Stimulated activated CD8-positive, alpha-beta memory T cell treated with anti-CD3 and anti-CD28 coated beads, Interleukin-4, amount 100 ng/mL, for 24 hours (primary cell): ENCODE measurements at places on chromosomes 6 and 20.

DNA sequence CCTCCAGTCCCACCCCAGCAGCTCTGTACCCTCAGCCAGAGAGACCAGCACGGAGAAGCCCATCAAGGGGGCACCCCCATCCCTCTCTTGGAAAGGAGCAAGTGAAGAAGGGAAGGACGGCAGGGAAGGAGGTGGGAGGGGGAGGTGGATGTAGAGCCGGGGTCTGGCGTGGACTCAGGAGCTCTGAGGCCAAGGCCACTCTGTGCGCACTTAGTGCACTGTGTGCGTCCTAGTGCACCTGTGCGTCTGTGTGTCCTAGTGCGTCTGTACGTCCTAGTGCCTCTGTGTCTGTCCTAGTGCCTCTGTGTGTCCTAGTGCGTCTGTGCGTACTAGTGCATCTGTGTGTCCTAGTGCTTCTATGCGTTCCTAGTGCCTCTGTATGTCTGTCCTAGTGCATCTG is 54.2 kb downstream of the DSTN start:
- DNase-seq = no peak

DNA sequence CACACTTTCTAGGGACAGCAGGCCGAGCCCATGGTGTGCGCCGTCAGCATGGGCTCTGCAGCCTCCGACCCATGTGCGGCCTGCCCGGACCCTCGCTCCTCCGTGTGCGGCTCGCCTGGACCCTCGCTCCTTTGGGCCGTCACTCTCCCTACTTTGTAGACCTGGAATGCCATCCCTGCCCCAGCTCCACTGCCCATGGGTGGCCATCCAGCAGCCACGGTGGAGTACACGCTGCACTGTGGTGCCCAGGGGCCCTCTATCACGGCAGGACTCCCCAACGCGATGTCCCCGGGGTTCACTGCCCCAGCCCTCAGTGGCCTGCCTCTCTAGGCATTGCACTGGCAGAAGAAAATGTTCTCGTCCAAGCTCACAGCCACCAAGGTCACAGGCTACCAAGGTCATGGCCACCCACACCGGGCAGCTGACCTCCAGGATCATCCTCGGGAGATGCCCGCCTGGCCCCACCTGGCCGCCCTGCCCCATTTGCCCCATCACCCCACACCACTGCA is 24.1 kb upstream of the MRGBP start:
- no peak for DNase-seq

DNA sequence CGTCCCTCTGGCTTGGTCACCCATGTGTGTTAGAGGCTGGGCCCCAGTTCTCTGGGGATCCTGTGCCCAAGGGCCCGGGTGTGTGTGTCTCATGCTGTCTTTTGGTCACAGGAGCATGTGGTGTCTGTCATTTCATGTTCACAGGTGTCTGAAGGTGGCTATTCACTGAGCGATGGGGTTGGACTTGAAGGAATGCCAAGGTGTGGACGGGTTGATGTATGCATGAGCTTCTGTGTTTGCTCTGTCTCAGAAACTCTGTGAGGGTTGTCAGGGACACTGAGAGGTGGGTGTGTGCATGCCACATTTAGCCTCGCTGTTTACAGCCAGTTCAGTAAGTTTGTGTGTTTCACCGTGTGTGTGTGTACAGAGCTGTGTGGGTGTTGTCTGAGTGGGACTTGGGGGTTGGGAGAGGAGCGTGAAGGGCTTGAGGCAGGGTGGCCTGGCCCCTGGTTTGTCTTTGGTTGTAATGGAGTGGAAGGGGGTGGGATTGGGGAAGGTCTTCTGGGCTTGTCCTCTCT is 1.2 kb downstream of the DDR1 start:
- no peak for DNase-seq

DNA sequence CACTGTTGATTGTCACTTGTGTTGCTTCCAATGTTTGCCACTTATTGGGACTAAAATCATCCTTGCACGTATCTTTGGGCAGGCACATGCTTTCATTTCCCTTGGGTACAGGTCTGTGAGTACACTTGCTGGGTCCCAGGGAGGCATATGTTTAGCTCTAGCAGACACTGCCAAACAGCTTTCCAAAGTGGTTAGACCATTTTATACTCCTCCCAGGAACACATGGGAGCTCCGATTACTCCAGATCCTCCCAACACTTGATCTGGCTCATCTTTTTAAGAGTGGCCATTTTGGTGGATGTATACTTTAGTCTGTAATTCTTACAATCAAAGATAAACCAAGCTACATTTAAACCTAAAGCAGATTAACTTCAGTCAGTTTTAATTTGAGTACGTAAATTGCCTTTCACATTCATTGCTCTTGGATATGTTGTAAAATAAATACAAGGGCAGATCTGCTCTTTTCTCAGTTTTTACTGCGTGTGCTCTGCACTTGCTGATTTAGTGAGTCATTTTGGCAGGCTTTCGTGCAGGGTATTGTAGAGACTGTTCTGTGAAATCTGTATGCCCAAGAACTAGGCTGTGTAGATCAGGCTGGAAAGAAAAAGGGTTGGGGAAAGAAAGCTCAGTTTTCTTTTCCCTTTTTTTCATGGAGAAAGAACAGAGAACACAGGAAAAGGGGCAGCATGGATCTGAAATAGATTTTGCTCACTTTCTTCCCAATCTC is 19.5 kb downstream of the SLC22A1 start:
- no peak for DNase-seq

DNA sequence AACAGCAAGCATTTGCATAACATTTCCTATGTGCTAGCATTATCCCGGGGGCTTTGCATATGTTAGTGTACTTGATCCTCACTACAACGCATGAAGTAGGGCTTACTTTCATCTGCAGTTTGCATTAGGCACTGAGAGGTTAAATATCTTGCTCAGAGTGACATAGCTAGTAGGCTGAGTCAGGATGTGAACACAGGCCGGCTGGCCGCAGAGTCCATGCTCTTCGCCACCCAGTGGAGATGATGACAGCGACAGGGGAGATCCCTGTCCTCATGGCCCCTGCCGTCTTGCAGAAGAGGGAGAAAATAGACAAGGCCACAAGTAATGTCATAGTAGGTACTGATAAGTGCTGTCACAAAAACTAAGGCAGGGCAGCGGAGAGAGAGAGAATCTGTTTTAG is 46.9 kb downstream of the LYRM4 start:
- no peak for DNase-seq

GRCh38 chr6:37142050-37142614 is 27.8 kb upstream of the PIM1 start:
- no peak for DNase-seq

DNA sequence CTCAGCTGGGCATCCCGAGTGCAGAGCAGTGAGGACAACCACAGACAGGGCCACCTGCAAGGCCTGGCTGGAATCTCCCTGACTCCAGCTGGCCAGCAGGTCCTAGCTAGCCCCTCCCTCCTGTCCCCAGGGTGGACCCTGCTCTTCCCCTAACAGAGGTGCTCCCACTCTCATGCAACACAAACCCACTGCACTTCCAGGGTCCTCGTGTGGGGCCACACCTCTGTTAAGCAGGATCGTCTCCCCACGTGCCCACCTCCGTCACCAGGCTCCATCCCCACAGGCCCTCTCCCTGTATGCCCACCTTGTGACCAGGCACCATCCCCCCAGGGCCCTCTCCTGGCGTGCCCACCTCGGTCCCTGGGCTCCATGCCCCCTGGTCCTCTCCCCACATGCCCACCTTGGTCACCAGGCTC is 17.3 kb downstream of the TAF4 start:
- DNase-seq = no peak

- DNase-seq = peak; percentile 82
Observed at GRCh38 chr6:41560431-41561192, 14.4 kb downstream of the FOXP4 start.

DNA sequence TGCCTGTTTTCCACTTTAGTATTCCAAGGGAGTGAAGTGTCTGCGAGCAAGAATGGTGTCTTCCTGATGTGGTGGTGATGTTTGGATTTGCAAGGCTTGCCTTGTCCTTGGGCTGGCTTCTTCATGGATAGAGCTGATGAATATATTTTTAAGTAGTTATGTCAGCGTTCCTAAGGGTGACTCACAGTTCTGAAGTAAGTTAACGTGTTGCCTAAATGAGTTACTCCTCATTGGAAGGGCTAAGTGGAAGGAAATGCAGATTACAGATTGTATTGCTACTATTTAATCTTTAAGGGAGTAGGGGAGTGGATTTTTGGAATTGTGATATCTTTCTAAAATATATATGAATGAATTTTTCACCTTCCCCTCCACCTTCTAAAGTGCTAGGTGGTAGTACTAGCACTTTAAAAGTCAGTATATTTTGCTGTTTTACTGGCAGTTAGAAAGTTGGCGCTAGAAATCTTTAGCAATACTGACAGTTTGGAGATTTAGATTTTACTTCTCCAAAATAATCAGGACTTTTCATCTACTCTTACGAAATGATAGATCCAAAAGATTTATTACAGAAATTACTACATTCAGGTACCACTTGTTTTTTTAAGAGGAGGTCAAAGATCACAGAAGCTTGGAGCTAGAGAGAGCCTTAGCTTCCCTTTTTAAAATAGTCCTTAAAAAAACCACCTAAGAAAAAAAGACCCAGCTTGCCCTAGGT is 197.4 kb downstream of the JARID2 start:
- DNase-seq = no peak

- no peak for DNase-seq
Observed at GRCh38 chr20:48951041-48951440, 29.5 kb downstream of the ARFGEF2 start.

- no peak for DNase-seq
Observed at GRCh38 chr6:169385237-169385880, 131.7 kb upstream of the THBS2 start.

GRCh38 chr6:19245656-19246055 is 591.5 kb upstream of the ID4 start:
- DNase-seq = no peak

DNA sequence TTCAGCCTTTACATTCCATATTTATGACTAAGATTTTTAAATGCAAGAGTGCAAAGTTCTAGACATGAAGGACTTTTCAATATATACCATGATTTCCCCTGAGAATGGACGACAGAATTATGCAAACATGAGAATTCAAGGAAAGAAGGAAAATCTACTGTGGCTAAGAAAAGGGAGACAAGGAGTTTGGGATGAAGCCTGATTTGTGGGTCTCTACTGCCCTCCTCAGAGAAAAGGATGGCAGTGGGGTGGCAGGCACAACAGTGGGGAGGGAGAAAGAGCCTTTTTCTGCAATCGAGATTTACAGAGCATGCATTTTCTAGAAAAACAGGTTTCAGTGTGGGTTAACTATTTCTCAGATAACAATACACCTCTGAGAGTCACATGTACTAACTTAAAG is 466.9 kb upstream of the NRSN1 start:
- no peak for DNase-seq

- peak; percentile 64 for DNase-seq
Observed at GRCh38 chr20:33291830-33292355, 8.9 kb downstream of the BPIFB1 start.

GRCh38 chr6:138592749-138593123 is 93.4 kb upstream of the NHSL1 start:
- no peak for DNase-seq

DNA sequence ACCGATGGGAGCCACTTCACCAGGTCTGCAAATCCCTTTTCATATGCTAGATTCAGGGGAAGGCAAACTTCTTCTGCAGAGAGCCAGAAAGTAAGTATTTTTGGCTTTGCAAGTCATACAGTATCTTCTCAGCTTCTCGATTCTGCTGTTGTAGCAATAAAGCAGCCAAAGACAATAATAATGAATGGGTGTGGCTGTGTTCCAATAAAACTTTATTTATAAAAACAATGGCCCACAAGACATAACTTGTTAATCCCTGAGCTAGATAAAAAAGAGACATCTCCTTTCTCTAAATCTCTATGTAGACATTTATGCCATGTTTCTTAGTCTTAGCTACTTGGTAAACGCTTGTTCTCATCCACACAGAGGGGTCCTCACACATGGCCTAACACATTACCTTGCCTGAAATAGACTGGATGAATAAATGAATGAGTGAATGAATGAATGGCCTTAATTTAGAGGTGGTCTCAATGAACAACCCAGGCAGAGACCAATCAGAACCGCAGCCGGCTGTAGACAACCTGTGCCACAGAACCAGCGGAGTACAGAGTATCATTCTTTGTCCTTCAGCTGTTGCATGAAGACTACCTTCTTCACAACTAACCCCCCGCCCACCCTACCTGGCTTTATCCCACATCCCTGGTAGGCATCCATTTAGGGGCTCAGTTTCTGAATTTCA is 13.5 kb upstream of the PREX1 start:
- DNase-seq = no peak

GRCh38 chr20:4412216-4412615 is 309.5 kb upstream of the PRND start:
- DNase-seq = no peak

DNA sequence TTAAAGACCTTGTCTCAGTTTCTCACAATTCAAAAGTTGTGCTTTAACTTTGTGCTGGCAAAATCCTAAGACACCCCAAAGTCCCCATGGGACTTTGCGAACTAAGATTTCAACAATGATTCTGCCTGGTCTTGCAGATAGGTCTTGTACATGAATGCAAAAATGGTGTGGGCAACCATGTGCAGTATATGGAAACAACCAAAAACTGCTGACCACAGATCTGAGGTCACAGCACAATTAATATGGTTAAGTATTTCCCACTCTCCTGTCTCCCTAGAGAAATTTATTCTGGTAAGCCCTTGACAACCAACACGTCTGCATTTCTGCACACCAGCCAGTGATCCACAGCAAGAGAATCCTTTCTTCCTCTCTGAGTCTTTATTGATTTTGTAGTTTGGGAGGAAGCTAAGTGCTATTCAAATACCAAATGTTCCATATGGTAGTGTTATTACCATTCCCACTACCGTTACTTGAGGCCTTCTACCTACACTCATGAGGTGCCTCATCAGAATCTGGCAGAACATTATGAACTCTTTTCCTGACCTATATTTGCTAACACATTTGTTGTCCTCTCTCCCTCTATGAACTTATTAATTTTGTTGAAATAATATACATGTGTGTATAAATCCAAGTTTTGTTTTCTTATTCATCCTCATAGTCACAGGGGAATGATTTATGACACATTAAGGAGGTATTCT is 178.7 kb downstream of the ATXN1 start:
- no peak for DNase-seq

- DNase-seq = no peak
Observed at GRCh38 chr20:23877524-23877923, 2.0 kb downstream of the CST5 start.

DNA sequence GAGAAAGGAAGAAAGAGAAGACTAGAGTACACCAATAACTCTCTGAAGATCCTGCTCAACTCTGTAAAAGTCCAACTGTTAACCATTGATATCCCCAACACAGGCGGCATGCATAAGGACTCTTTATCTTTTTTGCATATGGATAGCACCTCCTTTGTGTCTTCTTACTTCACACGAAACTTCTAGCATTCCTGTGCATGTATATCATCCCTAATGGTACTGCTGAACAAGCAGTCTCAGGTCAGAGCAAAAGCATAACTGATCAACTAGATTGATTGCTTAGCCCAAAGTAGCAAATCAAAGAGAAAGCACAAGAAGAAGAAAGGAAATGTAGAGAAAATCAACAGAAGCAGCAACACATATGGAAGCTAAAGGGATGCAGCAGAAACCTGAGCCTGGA is 234.4 kb downstream of the SYNE1 start:
- no peak for DNase-seq

DNA sequence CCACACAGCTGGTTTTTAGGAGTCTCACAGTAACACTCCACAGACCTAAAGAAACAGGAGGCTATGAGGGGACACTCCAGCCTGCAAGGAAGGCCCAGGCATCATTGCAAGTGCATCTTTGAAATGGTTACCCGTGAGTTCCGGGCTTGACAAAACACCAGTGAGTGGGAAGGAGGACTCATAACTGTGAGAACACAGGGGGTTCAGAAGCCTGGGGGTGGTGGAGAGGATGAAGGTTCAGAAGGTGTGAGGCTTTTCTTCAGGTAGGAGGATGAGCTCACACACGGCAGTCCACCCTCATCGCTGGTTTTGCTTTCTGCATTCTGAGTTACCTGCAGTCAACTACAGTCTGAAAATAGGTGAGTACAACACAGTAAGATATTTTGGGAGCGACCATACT is 39.9 kb downstream of the MAP7 start:
- DNase-seq = no peak
